Astrocyte of the spinal cord (primary cell): ENCODE measurements at places on chromosomes 12 and 14.

DNA sequence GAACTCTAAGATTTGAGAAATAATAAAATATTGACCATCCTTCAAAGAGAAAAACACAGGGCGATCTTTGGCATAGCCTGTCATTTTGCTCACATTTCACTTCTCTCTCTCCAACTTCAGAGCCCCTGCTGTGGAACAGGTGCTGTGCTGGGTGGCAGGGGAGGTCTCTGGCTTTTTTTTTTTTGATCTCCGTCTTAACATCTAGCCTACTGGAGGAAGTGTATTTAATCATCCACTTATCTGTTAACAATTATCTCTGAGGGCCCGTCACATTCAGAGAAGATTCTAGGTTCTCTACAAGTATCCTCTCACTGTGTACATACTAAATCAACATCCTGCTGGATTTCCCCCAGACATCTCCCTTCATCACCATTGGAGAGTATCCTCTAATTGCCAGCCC lies 34.1 kb downstream of the CHST11 start:
- DNase-seq: no peak

DNA sequence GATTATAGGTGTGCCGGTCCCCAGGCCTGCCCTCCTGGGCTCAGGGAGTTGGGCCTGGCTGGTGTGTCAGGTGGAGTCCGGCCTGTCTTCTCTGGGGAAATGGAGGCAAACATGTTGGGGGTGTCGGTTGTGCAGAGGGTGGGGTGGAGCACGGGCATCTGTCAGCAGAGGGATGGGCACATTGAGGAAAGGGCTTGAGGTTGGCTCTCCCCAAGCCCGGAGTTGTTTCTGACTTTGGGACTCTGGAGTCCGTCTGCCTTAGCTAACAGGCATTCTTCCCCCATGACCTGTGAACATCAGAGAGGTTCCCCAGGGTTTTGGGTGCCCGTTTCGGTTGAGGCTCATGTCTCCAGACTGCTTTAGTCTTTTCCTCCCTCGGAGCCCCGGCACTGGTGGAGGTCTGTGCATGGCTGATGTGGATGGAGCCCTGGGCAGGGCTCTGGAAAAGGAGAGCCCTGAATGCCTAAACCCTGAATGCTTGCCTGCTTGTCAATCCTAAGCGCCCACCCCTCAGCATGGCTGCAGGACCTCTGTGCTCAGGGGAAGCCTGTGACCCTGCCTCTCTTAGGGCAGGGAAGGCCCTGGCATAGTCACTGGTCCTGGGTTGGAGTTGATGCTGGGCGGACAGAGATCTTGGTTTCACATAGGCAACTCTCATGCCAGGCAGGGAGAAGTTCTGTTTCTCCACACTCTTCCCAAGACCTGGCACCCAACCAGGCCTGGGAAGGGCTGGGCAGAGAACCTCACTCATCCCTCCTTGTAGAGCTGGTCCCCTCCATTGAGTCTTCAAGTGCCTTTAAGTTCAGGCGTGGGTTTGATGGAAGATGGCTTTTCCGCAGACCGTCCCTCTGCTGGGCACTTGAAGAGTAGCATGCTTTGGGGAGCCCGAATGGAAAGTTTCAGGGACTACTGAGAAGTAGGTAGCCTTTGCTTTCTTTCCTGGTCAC lies 12.9 kb downstream of the NYNRIN start:
- DNase-seq: peak; percentile 54

DNA sequence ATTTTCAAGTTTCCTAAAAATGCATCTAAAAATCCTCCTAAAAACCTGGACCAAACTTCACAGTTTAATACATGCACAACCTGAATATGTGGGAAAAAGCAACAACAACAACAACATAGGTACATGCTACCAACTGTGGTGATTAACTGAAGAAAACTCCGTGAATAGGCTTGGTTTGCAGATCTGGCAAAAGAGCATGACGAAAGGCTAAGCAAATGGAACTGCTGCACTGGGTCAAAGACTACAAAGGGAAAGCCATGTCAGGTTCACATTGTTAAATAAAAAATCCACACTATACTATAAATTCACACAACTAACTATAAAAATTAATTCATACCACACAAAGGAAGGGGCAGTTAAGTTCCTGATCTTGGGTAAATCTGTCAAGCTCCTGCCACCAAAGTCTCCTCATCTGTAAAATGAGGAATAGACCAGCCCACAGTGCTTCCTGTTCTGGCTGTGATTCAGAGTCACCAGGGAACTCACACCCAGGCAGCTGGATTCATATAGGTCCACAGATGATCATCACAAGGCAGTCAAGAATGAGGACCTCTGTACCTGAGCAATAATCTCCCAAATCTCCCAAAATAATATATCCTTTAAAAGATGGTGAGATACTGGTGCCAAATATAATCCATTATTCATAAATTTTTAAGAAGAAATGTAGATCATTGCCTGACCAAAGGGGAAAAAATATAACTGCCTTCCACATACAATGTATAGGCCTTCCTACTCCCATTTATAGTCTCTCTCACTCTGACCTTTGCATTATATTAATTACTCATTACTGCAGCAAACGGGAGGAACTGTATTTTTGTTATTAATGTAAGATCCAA lies 7.0 kb downstream of the CORO1C start:
- DNase-seq: peak; percentile 55

DNA sequence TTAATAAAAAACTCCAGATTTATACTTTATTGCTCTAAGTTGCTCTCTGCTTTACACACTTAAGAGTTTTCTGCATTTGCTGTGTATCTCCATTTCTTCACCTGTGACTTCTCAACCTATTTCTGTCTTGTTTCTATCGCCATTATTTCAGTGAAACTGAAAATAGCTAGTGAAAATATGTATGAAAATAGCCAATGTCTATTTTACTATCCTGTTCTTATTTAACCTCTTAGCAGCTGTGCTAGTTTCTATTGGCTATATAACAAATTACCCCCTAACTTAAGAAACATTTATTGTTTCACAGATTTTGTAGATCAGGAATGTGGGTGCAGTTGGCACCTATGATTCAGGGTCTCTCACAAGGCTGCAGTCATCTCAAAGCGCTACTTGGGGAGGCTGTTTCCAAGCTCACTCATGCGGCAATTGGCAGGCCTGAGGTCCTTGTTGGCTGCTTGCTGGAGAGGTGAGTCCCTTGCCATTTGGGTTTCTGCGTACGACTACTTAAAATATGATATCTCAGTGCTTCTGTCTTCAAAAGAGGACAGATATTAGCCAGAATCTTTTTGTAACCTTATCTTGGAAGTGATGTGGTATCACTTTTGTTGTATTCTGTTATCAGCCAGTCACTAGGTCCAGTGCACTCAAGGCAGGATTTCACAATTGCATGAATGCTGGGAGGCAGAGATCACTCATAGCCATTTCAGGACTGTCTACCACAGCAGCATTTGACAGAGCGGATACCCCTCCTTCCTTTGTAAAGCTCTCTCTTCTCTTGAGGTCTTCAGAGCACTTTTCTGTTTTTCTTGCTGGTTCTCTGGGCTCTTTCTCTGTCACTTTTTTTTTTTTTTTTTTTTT lies 7.2 kb downstream of the ERC1 start:
- no peak for DNase-seq

GRCh38 chr14:68000511-68000910 lies 180.9 kb downstream of the RAD51B start:
- no peak for DNase-seq
